ENCODE measurements at places on chromosomes 4 and X.

GRCh38 chr4:8702516-8703400, 110.2 kb downstream of the CPZ start:
- no peak for DNase-seq

GRCh38 chr4:6195602-6196319, 4.6 kb downstream of the JAKMIP1 start:
- DNase-seq, result no peak

- peak; percentile 18 for DNase-seq
These were observed 65.6 kb downstream of the MCF2 start for GRCh38 chrX:139642241-139642927.

DNA sequence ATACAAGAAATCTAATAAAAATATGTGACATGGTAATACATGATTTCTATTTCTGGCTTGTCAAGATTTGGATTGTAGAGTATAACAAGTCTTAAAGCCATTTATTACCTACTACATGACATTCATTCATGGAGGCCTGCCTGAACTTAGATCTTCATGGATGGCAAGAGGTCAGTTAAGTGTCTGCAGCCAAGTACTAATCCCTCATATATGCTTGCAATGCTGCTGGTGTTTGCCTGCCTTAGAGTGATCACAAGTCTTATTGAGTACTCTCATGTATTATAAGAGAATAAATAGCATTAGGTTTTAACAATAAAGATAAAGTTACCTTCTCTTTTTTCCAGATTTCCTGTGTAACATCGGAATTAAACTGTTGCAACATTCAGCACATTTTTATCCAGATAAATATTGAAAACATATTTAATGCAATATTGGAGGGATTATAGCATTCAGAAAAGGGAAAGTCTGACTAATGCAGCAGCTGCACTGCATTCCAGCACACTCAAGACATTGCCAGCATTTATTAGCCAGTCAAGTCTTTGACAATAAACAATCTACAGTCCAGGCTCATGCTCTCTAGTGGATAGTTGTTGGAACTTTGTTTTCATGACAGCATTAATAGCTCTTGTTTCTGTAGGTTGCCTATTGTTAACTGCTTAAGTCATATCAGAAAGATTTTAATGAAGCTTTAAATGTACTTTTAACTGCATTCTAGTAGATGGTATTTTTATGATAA, 737.1 kb downstream of the FAT4 start:
- DNase-seq, result no peak

- DNase-seq, result no peak
These were observed 118.4 kb downstream of the CBR4 start for GRCh38 chr4:168891688-168892087.

DNA sequence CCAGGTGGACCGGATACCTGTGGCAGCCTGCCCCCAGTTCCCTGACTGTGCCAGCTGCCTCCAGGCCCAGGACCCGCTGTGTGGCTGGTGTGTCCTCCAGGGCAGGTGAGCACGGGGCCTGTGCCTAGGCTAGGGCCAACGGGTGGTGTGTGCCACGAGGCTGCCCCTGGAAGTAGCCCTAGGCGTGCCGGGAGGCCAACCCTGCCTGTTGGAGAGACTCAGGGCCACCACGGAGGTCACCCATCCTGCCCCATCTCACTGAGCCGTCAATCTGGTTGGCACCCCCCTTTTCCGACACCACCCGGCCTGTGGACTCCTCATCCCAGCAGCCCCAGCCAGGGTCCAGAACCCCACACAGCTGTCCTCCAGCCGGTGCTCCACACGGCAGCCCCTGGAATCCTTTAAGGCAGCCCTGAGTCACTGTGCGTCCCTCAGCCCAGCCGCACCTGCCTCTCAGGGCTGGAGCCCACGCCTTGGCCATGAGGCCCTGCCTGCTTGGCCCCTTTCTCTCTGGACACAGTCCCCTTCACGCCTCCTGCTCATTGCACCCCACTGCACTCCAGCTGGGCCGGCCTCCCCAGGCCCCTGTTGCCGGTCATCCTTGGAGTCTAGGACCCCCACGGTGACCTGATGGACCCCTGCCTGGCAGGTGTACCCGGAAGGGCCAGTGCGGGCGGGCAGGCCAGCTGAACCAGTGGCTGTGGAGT, 5.3 kb downstream of the PLXNB3 start:
- no peak for DNase-seq

DNA sequence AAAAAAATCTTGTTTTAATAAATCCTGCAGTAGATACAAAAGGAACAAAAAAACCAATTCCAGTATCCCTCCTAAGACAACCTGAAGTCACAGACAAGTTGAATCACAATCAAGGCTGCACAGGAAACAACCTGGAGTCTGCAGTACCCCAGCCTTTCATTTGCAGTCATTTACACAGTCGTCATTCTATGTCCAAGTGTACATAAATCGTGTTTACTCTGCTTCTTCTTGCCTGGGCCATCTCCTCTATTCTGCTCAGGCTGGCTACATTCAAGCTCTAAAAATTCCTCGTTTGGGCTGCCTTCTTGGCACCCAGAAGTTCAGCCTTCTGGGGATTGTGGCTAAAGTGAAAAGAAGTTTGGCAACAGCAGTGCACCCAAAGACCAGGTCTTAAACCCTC, 37.8 kb downstream of the NALF2 start:
- DNase-seq, result no peak

DNA sequence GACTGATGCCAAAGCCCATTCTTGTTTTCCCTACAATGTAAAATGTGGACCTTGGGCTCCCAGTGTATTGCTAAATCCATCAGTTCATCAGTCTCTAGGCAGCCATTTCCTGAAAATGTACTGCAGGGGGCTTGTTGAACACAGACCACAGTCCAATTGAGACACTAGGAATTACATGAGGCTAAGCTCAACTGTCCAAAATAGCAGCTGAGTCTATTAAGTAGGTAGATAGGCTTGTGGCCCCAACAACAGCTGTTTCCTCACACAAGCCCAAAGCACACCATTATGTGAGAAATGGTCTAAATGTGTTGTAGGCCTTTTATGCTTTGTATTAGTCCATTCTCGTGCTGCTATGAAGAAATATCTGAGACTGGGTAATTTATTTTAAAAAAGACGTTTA, 60.0 kb upstream of the PAK3 start:
- DNase-seq, result no peak

DNA sequence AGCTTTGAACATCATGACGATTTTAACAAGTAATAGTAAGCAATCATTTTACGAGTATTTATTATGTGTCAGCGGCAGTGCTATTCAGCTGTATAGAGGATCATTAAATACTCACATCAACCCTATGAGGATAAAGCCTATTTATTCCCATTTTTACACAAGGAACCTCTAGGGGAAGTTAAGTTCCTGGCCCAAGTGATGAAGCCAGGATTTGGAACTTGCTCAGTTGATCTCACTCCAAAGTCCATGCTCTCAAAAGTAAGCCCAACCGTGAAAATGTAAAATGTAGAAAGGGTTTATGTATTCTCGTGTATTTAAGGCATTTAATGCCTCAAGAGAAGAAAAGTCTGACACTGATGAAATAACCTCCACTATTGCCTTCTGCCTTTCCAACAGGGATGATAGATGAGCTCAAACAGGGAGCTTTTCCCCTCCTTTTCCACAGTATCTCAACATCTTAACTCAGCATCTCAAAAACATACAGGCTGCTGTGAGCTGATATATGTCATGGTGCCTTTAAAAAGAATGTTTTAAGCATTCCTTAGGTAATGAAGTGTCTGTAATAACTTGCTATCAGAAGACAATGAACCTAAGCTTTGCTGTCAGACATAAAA, 35.0 kb upstream of the PLA2G12A start:
- no peak for DNase-seq

DNA sequence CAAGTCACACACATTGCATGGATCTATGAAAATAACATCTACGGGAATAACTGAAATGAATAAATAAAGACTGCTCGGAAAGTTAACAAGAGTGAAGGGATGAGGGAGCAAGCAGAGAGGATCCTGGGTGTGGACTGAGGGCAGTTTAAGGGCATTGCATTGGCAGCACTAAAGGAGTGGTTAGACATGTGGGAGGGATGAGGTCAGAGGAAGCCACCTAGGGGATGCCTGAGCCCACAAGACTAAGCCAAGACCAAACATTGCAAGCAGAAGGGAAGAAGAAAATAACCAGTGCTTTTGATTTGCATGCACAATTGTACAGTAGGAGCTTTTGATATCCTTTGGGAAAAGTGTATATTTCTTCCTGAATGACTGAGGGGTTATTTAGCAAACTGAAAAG, 106.1 kb downstream of the MSL3 start:
- DNase-seq, result no peak

DNA sequence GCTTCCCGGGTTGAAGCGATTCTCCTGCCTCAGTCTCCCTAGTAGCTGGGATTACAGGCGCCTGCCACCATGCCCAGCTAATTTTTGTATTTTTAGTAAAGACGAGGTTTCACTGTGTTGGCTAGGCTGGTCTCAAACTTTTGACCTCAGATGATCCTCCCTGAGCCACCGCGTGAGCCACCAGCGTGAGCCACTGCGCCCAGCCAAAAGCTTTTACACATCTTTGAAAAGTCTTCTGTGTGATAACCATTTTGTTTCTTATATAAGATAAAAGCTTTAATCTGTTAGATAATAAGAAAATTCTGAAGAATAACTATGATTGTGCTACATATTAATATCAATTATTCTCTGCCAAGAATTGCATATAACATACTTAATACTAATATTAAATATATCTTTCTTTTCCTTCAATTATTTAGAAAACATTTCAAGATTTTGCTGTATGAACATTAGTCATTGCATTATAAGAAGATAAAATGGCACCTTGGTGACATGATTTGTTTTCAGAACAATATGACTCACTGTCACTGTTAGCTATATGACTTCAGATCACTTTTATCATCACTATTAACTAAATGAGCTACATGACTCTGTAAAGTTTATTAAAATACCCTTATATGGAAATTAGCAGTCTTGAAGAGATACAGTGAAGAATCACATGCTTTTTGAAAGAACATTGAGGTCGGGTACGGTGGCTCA, 33.4 kb downstream of the RUFY3 start:
- no peak for DNase-seq

- DNase-seq, result no peak
These were observed 74.9 kb upstream of the CBR4 start for GRCh38 chr4:169084954-169085353.

- peak; percentile 77 for DNase-seq
These were observed 202.1 kb downstream of the ARHGAP24 start for GRCh38 chr4:85676850-85677590.

DNA sequence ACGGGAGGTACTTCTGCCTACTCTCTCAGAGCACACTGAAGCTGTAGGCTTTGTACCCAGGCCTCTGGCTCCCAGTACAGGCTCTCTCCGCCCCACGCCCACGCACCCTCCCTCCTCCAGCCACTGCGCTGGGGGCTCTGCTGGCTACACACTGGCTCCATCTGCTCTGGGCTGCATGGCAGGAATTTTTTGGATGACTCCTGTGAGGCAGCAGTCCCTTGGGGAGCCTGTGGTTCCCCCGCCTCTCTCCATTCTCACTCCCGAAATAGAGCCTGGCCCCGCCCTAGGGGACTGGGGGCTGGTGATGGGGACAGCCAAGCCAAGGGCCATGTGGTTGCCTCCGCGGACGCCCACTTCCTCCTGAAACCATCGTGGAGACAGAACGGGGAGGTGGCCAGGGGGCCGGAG, 58.1 kb upstream of the ADRA2C start:
- no peak for DNase-seq

DNA sequence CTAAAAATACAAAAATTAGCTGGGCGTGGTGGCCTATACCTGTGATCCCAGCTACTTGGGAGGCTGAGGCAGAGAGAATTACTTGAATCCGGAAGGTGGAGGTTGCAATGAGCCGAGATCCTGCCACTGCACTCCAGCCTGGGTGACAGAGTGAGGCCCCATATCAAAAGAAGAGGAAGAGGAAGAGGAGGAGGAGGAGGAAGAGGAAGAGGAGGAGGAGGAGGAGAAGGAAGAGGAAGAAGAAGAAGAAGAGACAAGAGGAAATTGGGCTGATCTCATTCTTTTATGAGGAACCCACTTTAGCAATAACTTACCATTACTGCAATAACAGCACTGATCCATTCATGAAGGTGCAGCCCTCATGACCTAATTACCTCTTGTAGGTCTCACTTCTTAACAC, 138.9 kb upstream of the GIMD1 start:
- no peak for DNase-seq

DNA sequence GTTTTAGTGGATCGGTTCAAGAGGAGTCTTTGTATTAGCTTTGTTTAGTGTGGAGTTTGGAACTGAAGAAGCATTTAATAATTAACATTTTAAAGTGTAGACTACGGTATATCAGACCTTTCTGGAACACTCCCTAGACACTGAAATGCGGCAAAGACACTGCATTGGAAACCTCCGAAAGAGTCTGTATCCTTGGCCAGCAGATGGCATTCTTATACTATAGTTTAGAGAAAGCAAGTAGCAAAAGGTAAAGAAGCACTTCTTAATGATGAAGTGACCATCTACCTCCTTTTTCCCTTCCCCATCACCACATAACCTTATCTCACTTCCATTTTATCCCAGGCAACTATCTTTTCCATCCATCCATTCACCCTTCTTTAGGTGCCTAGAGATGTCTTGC, 7.6 kb downstream of the FABP2 start:
- peak; percentile 42 for DNase-seq

DNA sequence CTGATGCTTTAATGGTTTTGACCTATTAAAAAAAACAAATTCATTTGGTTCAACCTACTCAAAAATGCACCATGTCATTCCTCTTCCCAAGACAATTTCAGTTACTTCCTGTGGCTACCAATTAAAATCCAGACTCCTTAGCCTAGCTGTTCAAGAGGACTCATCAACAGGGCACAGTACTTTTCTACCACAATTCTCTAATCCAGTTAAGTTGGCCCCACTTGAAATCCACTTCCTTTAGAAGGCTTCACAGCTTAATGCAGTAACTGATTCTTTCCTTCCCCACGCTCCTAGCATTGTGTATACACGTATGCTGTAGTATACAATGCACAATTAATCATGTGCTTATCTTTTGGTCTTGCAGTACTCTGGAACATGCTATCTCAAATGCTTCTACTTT, 129.8 kb downstream of the UGT8 start:
- DNase-seq, result no peak

- DNase-seq, result no peak
These were observed 437.2 kb upstream of the TECRL start for GRCh38 chr4:64846417-64846816.

- no peak for DNase-seq
These were observed 241.4 kb upstream of the PGRMC2 start for GRCh38 chr4:128528793-128529553.

- DNase-seq, result no peak
These were observed 722.6 kb downstream of the ADGRL3 start for GRCh38 chr4:61922766-61923165.

GRCh38 chr4:119118397-119118796, 17.2 kb upstream of the MYOZ2 start:
- DNase-seq, result no peak

DNA sequence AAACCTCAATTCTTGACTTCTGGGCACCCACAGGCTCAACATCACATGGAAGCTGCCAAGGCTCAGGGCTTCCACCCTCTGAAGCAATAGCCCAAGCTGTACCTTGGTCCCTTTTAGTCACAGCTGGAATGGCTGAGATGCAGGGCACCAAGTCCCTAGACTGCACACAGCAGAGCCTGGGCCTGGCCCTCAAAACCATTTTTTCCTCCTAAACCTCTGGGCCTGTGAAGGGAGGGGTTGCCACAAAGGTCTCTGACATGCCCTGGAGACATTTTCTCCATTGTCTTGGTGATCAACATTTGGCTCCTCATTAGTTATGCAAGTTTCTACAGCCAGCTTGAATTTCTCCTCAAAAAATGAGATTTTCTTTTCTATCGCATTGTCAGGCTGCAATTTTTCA, 382.7 kb upstream of the RASGEF1B start:
- no peak for DNase-seq

Measured in NCI-H1105 treated with DMSO at 0.1 percent for 48 hours (cell line).